T1000 (cell line): ENCODE measurements at places on chromosomes 3 and 15.
A peak's percentile ranks its signal among the peaks of the same experiment; 100 is the strongest.

- no peak for DNase-seq
Measured at GRCh38 chr15:73867956-73868355, 5.4 kb upstream of the TBC1D21 start.

DNA sequence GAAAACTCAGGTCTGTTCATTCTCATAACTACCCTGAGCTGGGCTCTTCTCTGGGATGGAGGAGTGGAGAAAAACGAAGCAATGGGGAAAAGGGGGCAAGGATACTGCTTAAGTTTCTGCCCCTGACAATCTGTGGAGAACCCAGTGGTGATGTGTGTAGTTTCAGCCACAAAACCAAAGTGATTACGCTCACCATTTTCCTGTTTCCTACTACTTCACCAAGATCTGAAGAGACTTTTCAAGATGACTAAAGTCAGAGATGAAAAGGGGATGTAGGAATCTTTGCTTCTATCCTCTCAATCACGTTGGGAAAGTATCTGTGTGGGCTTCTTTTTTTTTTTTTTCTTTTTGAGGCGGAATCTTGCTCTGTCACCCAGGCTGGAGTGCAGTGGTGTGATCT is 8.3 kb upstream of the UBE2E1 start:
- no peak for DNase-seq

GRCh38 chr3:54131890-54132289 is 9.5 kb downstream of the CACNA2D3 start:
- DNase-seq = no peak

- no peak for DNase-seq
Measured at GRCh38 chr3:108202834-108203233, 19.4 kb downstream of the IFT57 start.

DNA sequence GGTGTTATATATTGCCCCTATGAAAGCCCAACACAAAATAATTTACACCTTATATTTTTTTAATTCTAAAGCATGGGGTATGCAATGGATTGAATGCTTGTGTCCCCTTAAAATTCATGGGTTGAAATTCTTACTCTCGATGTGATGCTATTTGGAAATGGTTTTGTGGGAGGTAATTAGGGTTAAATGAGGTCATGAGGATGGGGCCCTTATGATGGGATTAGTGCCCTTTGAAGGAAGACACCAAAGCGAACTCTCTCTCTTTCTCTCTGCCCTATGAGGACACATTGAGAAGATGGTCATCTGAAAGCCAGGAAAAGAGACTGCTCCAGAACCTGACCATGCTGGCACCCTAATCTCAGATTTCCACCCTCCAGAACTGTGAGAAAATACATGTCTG is 7.6 kb upstream of the SRGAP3 start:
- no peak for DNase-seq

- DNase-seq = peak; percentile 30
Measured at GRCh38 chr15:58988006-58988785, 733 bp downstream of the RNF111 start.

- no peak for DNase-seq
Measured at GRCh38 chr3:139109271-139109670, 64.6 kb upstream of the PRR23C start.

DNA sequence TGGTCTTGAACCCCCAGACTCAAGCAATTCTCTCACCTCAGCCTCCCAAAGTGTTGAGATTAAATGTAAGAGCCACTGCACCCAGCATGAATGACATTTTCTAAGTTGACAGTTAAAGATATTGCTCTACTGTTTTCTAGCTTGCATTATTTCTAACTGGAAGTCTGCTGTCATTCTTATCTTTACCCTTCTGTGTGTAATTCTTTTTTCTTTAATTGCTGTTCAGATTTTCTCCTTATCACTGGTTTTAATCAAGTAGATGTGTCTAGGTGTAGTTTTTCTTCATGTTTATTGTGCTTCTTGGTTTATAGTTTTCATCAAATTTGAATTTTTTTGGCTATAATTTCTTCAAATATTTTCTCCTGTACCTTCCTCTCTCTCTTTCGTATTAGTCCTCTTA is 4.9 kb downstream of the PARP15 start:
- DNase-seq = no peak

- DNase-seq = no peak
Measured at GRCh38 chr3:66808891-66809594, 189.1 kb upstream of the KBTBD8 start.

GRCh38 chr3:55647670-55648069 is 160.6 kb upstream of the WNT5A start:
- DNase-seq = no peak

- DNase-seq = no peak
Measured at GRCh38 chr3:127456471-127457093, 134.0 kb downstream of the TPRA1 start.

DNA sequence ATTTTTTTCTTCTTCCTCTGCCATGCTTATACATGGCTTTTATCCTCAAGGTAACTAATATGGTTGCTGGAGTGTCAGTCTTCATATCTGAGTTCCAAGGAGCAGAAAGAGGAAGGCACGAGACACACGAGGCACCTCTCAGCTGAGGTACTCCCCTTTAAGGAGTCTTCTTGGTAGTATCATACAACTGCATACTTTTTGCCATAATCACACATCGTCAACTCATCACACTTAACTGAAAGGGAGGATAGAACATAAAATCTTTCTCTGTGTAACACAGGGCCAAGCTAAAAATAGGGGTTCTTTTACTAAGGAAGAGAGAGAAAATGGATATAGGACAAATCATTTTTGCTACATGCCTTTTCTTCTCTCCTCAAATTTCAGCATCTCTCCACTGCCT is 104.2 kb downstream of the OXSM start:
- no peak for DNase-seq

DNA sequence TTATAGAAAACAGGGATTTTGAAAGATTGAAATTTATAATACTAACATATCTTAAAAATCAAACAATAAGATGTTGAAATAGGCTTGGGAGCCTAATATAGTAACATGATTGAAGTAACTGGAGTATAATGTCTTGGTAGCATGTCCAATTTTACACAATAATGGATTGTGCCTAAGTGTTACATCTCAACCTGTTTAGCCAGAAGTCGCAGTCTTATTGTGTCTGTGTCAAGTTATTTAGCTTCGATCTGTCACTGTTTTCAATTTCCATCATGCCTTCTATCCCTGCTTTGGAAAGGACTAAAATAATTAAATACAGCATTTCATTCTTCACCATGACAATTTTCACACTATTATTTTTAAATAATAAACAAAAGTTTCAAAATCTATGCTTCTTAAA is 1352.2 kb downstream of the SI start:
- DNase-seq = no peak

DNA sequence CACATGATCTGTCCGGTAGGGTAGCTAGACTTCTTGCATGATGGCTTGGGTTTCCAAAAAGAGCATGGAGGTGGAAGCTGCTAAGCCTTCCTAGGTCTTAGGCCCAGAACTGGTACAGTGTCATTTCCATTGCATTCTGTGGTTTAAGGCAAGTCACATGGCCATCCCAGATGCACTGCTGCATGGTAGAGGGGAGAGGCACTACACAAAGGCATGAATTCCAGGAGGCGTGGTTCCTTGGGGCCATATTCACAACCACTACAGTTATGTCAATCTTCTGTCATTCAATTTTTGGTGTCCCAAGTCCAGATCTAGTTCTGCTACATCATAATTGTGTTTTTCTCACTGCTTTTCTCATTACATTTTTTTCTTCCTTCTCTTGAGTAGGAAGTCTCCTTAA is 122.2 kb upstream of the CHRM5 start:
- no peak for DNase-seq

DNA sequence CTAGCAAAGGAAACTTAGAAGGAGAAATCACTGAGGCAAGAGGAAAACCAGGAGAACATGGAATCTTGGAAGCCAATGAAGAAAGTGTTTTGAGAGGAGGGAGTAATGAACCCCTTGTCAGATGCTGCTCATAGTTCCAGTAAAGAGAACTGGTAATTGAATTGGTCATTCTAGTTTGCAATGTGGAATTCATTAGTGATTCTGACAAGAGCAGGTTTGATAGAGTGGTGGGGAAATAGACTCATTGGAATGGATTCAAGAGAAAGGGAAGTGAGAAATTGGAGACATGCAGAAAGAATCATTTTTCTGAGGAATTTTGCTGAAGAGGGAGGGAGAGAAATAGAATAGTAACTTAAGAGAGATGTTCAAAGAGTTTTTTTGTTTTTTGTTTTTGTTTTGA is 21.0 kb downstream of the GLCE start:
- no peak for DNase-seq

- no peak for DNase-seq
Measured at GRCh38 chr3:189237526-189237925, 65.8 kb downstream of the TPRG1 start.

- no peak for DNase-seq
Measured at GRCh38 chr3:144564011-144564410, 592.4 kb downstream of the DIPK2A start.

DNA sequence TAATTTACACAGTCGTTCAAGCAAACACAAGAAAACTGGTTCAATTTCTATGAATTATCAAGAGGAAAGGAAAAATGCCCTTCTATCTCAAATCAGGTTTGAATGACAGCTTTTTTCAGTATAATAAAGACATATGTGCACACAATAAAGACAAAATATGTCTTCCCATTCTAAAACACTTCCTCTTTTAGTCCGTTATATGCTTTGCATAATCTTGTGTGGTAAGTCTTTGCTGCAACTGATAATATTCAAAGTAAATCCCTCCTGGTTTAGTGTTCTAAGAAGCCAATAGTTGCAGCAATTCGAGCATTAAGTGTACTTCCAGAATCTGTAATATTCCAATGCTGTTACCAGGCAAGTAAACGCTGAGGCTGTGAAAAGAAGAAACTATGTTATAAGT is 43.7 kb upstream of the MAPKBP1 start:
- DNase-seq = no peak

GRCh38 chr15:33309602-33310276 is 1.0 kb upstream of the RYR3 start:
- no peak for DNase-seq

- no peak for DNase-seq
Measured at GRCh38 chr15:99084965-99085364, 19.9 kb upstream of the SYNM start.

DNA sequence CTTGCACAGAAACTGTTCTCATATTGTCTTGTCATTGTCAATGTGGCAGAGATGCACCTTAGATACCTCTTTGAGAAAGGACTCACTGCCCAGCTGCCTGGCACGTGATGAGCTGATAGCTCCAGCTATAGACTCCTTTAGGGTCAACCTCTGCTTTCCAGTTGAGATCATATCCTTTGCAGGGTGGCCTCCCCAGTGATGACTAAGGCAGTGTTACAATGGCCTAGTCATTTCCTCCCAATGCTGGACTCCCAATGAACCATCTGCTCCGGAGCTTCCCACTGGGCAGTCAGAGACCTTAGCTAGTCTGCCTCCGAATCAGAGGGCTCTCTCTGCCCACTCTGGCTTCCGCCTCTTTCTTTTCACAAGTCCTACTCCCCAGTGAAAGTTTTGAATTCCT is 79.5 kb downstream of the CHRD start:
- no peak for DNase-seq

GRCh38 chr3:138461896-138462295 is 27.5 kb downstream of the ESYT3 start:
- DNase-seq = no peak

GRCh38 chr15:41852736-41853590 is 14.3 kb downstream of the PLA2G4B start:
- no peak for DNase-seq

DNA sequence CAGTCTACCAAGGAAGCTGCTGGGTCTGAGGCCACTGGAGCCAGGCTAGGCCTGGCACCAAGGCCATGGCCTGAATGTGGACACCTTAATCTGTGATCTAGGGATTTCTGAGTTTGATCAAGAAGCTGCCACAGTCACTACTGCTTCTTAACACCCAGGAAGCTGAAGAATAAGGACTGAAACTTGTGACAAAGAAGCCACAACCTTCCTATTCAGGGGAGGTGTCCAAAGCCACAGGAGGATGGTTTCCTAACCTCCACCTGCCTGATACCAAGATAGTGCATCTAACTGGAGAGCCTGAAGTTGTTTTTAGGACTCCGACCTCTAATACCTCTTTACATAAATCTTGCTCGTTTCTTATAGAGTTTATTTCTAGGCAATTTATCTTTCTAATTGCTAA is 5.5 kb upstream of the ANO10 start:
- no peak for DNase-seq

GRCh38 chr3:31234145-31234544 is 298.6 kb upstream of the STT3B start:
- DNase-seq = no peak

DNA sequence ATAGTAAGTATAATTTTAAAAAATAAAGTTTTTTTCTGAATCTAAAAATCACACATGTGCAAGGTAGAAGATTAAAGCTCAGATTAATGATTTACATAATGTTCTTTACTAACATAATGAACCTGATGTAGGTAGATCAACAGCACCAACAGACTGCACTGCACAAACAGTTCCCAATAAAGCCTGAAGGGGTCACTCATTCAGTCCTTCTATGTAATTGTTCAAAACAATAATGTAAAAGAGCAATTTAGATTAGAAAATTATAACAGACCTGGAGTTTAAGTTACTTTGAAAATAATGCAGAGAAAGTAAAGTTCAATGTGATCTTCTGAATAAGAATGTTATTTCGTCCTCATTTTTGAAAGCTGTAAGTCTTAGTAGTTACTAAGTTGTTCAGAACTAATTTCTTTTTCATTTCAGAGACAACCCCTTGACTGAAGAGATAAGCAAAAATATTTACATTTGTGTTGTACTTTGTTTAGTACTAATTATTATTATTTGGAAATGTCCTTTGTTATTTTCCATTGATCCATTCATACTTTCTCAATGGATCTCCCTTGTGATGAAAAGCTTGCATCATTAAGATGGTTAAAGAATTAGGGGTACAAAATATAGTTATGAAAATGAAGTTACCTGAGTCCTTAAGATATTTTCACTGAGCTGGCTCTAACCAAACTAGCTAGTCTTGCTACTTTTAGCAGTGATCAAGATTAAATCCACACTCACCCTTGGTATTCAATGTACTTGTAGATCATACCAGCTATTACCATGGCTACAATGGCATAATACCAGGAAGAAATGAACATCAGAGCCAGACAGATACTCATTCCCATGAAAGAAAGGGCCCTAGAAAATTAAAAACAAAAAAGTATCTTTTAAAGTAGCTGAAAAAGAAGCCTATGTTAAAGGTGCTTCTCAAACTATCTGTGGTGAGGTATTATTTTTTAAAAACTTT is 16.8 kb downstream of the EMC4 start:
- no peak for DNase-seq
